H4 (cell line): ENCODE measurements at places on chromosomes 6 and 20. TPM values are rescaled to one million over a fixed set of nuclear protein-coding genes. Genes with fewer than 3 reads are reported as not detected.

DNA sequence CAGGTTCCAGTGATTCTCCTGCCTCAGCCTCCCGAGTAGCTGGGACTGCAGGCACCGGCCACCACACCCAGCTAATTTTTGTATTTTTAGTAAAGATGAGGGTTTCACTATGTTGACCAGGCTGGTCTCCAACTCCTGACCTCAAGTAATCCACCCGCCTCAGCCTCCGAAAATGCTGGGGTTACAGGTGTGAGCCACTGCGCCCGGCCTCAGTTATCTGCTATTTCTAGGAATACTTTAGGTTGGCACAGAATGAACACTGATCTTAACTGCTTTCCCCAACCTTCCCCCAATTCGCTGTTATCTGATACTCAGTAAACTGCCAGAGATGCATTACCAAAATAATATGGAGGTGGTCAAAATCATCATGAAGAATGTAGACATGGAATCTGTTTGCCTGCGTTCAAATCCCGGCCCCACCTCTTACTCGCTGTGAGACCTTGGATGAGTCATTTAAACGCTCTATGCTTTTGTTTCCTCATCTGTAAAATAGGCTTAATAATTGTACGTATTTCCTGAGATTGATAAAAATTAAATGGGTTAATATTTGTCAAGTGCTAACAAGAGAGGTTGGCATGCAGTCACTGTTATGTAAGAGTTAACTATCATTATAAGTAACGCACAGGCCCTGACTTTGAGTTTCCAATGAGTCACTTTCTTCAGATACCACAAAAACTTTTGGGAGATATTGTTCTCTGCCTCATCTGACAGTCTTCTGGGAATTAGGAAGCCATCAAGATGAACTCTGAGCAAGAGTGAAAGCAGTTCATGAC lies 44.5 kb upstream of the NCOA3 start:
- no peak for DNase-seq

- peak; percentile 52 for DNase-seq
These were observed 66.9 kb downstream of the COL19A1 start for GRCh38 chr6:69933239-69933638.

The MAP7 gene
- 1.0 and 1.3 TPM in 2 replicates for total RNA-seq

DNA sequence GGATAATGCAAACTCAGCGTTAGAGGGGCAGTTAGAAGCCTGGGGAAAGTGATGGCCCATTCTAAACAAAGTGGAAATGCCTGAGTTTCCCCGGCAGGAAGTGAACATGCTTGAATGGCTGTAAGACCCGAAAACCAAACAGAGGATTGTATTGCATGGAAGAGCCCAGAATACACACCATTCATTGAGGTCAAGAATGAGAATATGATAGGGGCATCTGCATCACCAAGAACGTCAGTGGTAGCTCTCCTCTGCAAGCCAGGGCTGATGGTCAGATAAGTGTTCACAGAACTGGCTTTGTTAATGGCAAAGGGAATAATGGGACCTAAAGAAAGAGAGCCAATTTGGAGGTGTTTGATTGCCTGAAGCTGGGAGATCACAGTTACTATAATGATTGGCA lies 663.4 kb downstream of the KHDRBS2 start:
- DNase-seq, result no peak

The GMPR gene
- total RNA-seq, result 8.9 and 11.5 TPM in 2 replicates
